ENCODE measurements at places on chromosomes 7 and 10.
A peak's percentile ranks its signal among the peaks of the same experiment; 100 is the strongest.

GRCh38 chr10:24310104-24310503 is 101.2 kb downstream of the KIAA1217 start:
- no peak for DNase-seq

DNA sequence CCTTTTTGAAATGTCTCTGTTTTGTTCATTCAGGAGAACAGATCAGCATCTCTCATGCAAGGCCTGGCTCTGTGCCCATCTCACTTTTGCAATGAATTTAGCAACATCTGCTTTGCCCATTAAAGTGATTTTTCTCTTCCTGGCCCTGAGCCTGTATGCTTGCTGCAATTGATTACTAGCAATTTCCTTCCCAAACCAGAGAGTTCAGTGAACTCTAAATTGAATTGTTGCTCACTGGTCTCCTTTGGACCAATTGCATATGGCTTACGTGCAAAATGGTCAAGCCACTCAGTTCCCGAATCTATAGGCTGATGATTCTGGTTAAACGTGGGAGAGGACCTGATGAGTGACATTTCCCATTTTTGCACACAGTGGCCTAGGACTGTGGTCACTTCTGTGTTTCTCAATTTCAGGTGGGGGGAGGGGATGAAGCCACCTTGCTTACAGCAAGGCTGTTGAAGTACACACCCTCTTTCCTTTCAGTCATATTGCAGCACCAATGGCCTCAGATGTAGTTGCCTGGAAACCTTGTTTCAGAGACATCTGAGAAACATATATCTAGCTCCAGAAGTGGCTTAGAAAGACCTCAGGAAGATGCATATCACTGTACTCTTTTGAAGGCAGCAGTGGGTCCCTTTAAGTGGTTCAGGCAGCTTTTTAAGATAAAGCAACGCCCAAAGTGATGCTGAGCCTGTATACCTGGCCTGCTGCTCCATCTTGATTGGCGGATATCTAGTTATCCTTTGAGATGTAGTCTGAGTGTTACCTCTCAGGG is 201.4 kb downstream of the PTEN start:
- DNase-seq, result peak; percentile 72

- DNase-seq, result no peak
Measured at GRCh38 chr10:80176526-80176925, 28.8 kb downstream of the ANXA11 start.

- DNase-seq, result no peak
Measured at GRCh38 chr7:2080060-2080387, 152.7 kb downstream of the MAD1L1 start.

DNA sequence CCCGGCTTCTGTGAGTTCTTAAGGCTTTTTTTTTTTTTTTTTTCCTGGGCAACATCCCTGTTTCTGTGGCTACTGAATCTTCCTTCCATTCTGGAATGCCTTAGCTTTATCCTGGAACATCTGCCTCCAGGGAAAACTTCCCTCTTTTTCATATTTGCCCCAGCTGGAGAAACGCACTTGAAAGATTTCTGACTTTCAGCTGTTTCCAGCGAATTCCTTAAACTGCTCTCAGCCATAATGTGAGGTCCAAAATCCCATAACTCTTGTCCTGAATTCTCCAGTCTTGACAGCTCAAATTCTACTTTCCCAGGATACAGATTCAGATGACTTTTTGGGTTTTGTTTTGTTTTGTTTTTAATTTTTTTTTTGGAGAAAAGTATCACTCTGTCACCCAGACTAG is 263.6 kb upstream of the AUTS2 start:
- no peak for DNase-seq

- no peak for DNase-seq
Measured at GRCh38 chr7:91233212-91233611, 31.0 kb upstream of the FZD1 start.

DNA sequence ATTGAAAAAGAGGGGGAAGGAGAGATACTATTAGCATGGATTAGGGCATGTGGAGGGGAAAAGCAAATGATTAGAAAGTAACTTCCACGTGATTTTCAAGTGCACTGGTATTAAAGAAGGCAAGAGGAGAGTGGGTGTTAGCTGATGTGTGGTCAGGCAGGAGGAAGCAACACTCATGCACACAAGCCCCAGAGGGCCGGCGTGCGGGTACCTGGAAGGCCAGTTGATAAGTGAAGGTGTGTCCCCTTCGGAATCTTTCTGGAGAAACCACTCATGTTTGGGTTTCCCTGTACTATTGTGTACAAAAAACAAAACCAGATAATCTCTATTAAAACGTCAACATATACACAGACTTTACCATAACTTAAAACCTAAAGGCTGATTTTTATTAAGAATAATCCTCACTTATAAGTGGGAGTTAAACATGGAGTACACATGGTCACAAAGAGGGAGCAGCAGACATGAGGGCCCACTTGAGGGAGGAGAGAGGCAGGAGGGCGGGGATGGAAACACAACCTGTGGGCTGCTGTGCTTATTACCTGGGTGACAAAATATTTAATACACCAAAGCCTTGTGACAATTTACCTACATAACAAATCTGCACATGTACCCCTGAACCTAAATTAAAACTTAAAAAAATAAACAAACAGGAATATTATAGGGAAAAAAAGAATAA is 98.9 kb downstream of the SVIL start:
- DNase-seq, result peak; percentile 24

DNA sequence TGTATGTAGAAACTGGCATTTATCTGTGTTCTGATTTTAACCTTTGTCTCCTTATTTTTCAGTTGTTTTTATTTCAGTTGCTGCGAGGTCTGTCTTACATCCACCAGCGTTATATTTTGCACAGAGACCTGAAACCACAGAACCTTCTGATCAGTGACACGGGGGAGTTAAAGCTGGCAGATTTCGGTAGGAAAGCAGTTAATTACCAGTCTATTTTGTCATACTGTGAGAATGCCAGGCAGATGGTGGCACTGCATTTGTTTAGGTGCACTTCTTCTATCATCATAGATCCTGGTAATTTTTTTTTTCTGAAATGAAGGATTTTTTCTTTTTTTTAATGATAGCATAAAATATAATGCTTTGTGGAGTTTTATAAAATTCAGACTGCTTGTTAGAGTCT is 321.4 kb downstream of the CDK14 start:
- DNase-seq, result no peak

- DNase-seq, result no peak
Measured at GRCh38 chr7:119703895-119704294, 569.1 kb upstream of the KCND2 start.
